H1 (cell line): ENCODE measurements at places on chromosomes 7 and 10.

DNA sequence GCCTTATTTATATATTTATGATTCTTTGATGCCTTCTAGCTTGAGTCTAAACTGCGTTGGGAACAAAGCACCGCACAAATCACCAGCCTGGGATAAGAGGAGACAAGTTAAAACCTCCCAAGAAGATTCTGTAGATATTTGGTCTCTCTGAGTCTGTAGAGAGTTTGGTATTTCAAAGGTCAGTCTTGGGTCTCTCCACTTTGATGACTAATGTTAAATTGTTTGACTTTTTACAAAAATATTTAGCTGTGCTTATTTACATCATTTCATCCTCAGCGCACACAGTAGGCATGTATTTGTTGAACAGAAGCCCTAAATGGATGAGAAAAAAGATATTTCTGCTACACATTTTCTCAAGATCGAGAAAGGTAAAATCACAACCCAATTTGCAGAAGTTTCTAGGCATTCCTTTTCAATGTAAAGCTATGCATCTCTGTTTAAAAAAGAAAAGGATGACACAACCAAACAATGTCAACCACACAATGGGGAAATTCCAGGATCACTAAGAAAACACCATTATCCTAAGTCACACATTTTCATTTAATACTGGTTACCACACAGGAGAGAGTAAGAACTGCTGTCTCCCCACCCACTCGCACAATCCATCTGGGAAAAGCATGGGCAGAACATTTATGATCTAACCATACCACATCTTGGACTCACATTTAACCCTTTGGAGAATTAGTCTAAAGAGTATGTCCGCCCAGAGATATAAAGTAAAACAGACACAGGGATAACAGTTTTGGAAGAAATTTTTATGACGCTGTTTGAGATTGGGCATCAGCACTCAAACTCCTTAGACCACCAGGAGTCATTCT, 4.4 kb downstream of the CDK6 start:
- no peak for DNase-seq

DNA sequence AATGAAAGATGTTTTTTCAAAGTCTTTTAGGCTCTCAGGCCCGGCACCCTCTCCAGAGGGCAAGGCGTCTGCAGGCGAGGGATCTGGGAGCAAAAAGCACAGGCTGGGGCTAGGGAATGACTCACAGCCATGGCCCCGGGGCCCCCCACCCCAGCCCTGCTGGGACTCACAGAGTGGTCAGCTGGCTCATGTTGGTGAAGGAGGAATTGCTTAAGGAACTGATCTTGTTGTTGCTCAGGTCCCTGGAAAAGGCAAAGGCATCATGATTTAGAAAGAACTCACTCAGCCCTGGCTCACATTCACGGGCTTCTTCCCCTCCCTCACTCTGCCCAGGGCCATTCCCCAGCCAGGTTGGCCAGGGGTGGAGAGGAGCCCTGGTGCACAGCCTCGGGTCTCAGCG, 151.5 kb downstream of the SLIT1 start:
- no peak for DNase-seq

- DNase-seq = no peak
Measured at GRCh38 chr10:3127921-3128320, 44.7 kb downstream of the PITRM1 start.

DNA sequence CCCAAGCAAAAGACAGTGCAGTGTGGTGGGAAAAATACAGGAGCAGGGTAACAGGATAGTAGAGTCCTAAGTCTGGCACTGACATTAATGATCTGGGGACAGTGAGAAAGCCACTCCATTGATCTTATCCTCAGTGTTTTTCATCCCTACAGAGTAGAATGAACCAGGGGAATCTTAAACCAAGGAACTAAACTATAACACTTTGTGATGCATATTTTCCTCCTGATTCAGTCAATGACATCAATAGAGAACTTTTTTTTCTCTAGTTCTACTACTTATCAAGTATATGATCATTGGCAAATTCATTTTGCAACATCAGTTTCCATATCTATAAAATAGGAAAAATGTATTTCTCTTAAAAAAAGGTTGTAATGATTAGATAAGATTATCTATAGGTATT, 151.1 kb downstream of the TMEM26 start:
- no peak for DNase-seq

DNA sequence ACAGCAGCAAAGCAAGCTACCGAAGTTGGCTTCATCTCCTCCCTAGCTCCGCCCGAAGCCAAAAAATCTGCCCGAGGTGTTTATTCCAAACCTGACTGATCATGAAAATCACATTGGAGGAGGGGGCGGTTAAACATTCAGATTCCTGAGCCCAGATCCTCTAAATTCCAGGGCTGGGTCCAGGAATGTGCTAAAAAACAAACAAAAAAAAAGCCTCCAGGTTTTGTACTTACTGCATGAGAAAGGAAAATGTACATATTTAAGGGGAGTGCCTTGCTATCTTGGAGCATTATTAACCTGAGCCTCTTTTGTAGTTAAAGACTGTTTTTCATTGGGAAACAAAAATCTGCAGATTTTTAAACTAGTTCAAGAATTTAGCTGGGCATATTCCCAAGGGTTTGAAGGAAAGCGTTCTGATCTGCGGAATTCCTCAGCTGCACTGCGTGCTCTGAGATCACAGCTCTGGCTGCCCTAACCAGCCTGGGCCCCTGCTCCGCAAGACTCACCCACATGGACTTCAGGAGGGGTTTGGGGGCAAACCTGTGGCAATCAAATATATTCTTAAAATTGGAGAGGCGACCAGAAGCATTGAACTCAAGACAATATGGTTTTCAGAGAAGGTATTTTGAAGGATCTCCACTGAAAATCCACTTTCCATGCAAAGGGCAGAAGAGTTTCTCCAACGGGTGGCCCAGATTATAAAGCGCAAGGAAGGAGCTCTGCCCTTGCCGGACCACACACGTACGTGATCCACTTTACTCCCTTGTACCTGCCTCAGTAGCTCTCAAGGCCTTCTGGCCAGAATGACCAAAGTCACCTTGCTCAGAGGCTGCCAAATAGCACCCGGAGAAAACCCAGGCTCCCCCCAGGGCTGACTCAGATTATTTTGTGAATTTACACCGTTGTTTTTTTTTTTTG, 10.0 kb upstream of the TNS3 start:
- DNase-seq = no peak

DNA sequence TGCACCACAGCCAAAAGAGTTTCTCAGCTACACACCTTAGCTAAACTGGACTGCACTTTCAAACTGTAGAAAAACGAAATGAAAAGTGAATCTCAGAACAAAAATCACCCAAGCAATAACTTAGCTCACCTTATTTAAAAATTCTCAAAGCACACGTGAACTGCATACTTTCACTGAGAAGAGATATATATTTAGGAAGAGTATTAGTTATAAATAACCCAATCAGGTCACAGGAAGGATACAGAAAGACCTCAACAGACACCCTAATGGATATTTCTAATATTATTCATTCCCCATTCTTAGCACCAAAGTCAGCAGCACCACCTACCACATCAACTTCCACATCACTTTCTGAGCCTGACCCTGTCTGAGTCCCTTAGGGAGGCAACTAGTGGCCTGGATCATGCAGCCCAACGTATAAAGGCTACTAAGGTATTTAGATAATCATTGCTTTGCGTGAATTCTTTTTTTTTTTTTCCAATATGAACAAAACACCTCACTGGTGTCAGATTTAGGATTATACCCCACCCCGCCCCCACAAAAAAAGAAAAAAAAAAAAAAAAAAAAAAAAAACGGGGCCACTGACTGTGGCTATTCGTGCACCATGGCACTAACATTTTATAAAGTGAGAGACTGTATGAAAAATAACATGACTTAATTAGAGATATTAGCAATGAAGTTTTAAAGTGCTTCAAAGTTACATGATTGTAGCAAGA, 2.6 kb downstream of the ABI1 start:
- DNase-seq = no peak

GRCh38 chr7:106166651-106167342, 54.7 kb upstream of the SYPL1 start:
- DNase-seq = no peak

DNA sequence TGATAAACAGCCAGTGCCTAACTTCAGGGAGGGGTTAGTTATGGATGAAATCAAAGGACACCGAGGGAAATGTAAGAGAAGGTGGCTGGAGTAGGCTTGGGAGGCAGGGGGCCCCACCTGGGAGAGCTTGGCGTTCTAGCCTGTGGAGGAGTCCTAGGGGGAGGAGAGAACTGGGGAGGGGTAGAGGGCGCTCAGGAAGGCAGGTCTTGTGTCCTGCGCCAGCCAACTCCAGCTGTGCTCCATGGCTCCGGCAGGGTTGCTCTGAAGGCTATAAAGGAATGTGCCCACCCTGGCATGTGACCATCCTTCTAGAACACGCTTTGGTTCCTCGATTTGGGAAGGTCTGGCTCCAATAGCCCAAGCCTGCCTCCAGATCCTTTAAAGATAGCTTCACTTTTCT, 96.3 kb downstream of the SEC61G start:
- DNase-seq = no peak

- DNase-seq = no peak
Measured at GRCh38 chr10:18551473-18551872, 99.9 kb downstream of the NSUN6 start.

DNA sequence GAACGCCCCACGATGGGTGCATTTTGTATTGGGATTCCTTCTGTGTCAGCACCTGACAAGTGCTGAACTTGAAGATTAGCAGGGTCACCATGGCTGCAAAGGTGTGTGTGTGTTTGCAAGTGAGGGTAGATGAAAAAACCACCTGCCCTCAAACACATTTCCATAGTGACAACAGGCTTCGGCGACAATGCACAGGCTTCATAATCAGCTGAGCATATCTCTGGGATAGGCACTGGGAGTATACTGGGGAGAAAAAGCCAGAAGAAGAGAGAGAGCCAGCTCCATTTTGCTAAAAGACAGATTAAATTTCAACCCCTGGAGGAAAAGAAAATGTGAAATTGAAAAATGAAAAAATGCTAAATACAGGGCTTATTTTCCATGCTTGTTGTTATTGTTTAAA, 656.1 kb downstream of the INHBA start:
- no peak for DNase-seq
